ENCODE measurements at places on chromosomes 13 and 19.

DNA sequence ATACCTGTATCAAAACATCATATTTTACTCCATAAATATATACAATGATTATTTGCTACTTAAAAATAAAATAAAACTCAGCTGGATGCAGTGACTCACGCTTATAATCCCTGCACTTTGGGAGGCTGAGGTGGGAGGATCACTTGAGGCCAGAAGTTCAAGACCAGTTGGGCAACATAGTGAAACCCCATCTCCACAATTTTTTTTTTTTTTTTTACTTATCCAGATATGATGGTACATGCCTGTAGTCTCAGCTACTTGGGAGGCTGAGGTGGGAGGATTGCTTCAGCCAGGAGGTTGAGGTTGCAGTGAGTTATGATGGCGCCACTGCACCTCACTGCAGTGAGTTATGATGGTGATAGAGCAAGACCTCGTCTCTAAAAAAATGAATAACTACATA, 22.4 kb downstream of the POU2F2 start:
- no peak for DNase-seq

DNA sequence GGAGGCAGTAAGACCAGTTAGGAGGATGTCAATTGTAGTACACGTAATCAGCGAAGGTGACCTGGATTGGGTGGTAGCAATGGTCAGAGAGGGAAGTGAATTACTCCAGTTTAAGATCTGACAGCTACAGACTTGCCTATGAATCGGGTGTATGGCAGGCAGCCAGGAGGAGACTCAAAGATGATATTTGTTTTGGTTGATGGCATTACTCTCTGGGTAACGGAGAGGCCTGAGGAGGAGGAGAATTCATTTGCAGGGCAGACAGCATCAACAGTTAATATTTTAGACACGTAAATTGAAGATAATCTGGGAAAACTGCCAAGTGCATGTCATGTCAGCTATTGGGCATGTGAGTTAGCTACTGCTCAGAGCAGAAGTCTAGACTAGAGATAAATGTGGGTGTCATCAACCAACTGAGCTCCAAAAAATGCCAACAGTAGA, 109.2 kb downstream of the SGCG start:
- no peak for DNase-seq

DNA sequence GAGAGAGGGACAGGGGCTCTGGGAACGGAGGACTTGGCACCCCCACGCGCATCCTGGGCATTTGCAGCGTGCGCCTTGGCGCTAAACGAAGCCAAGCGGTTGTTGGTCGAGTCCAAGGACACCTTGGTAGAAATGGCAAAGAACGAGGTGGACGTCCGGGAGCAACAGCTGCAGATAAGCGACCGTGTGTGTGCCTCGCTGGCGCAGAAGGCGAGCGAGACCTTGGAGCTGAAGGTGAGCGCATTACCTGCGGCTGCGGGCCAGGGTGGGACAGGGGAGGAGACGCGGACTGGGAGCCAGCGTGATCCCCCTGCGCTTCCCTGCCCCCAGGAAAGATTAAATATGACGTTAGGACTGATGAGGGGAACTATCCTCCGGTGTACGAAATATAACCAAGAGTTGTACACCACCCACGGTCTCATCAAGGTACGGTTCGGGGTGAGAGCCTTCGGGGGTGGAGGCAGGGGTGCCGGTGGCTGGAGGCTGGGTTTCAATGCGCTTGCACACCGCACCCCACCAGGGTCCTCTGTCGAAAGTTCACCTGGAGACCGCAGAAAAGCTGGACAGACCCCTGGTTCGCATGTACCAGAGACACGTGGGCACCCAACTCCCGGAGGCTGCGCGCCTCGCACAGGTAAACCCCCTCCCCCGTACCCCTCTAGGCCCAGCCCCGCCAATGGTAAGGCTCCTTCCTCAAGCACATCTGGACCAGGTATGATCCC, 27.8 kb upstream of the CASP14 start:
- DNase-seq, result no peak

DNA sequence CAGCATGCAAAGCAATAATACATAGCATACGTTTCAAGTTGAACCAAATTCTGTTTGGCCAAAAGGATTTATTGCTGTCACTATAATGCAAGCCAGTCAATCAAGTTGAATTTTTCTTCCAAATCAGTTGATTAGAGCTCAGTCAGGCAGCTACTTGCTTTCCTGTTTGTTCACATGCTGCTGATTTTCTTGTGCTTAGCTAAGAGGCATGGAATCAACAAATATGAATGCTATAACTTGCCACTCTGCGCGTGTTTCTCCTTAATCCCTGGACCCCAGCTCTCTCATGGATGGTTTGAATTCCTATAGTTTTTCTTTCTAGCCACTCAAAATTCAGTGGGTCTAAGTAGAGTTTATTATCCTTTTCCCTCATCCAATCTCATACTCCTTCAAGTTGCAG, 311.3 kb downstream of the KLF5 start:
- no peak for DNase-seq

DNA sequence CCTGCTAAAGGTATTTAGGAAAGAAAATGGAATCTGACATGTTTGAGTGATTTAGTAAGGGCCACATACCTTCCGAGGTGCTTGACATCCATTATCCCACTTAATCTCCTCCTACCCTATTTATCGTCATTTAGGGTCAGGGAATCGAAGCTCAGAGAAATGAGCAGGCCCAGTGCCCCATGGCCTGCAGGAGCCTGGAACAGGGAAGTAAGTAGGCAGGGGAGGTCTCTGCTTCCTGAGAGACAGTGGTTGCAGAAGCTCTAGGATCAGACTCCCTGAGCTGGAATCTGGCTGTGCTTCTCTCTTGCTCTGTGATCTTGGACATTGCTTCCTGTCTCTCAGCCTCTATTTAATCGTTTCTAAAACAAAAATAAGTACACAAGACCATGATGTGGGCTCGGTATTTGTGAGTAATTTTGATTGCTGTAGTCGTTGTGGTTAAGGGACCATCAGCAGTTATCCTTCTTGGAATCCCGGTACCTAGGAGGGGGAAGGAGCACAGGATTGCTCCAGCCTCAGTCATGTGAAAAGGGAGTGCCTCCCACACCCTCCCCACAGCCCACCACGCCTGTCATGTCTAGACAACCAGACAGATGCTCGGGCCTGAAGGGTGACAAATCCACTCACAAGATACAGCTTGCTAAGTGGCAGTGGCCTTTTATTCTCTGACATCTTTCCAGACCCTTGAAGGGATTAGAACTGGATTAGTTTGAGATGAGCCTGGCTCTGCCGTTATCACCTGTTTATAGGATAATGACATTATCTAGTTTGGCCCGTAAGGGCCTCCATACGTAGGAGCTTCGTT, 169.2 kb upstream of the TSHZ3 start:
- no peak for DNase-seq

GRCh38 chr19:37963190-37963936, 56.4 kb downstream of the SIPA1L3 start:
- DNase-seq, result no peak

GRCh38 chr13:113513761-113514160, 23.2 kb upstream of the DCUN1D2 start:
- no peak for DNase-seq

- no peak for DNase-seq
Measured at GRCh38 chr13:41203810-41204209, 9.4 kb upstream of the KBTBD7 start.

DNA sequence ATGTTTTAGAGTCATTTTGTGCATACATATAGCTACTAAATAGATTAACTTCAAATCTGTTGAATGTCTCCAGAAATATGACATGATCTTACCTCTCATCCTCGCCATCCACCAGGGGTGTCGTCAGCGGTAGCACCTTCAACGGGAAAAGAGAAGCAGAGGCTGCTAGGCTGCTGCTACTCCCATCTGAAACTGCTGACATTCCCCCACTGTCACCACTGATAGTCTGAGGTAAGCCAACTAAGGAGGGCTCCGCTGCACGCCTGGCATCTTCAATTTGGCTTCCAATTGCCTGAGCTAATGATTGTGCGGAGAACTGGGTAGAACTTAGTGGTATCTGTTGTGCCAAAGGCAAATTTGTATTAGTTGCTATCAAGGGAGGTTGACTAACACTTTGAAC, 3.1 kb downstream of the TSC22D1 start:
- DNase-seq, result no peak

- DNase-seq, result no peak
Measured at GRCh38 chr19:33403221-33403972, 29.9 kb downstream of the CEBPG start.

- no peak for DNase-seq
Measured at GRCh38 chr19:30807278-30807677, 435.1 kb downstream of the ZNF536 start.

- no peak for DNase-seq
Measured at GRCh38 chr13:41271456-41272285, 8.3 kb upstream of the MTRF1 start.

- DNase-seq, result no peak
Measured at GRCh38 chr13:47588676-47589075, 412.4 kb downstream of the SUCLA2 start.

DNA sequence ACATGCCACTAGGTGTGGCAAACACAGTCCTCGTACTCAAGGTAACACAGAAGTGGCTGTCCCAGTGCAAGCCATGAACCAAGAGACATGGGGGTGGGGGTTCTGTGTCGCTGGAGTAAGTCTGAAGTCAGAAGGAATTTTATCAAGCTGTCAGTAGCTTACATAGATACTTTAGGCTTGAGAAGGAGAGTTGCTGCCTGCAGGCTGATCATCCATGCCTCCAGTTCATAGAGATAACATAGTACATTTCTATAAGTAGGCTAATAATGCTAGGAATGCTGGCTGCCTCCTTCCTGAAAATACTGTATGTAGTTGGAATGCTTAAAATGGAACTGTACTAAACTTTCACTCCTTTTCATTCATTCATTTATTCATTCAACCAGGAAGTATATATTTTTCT, 70.1 kb downstream of the CAB39L start:
- no peak for DNase-seq

DNA sequence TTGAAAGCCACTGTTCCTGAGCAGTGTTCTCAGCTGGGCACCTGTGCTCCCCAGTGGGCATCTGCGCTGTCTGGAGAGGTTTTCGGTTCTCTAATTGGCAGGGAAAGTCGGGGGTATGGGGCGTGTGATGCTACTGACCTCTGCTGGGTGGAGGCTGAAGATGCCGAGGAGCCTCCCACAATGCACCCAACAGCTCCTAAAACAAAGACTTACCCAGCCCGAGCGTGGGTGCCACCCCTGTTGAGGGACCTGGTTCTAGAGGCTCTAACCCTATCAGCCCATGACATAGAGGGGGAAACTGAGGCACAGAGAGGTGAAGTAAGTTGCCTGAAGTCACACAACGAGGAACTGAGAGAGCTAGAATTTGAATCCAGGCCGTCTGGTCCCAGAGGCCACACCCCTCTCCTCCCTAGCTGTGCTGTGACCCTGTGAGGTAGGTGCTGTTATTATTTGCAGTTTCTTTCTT, 2.3 kb downstream of the SPACA4 start:
- peak; percentile 31 for DNase-seq

- no peak for DNase-seq
Measured at GRCh38 chr19:43797118-43797517, 5.1 kb downstream of the LYPD5 start.

GRCh38 chr13:30049692-30050091, 199.3 kb upstream of the UBL3 start:
- no peak for DNase-seq

DNA sequence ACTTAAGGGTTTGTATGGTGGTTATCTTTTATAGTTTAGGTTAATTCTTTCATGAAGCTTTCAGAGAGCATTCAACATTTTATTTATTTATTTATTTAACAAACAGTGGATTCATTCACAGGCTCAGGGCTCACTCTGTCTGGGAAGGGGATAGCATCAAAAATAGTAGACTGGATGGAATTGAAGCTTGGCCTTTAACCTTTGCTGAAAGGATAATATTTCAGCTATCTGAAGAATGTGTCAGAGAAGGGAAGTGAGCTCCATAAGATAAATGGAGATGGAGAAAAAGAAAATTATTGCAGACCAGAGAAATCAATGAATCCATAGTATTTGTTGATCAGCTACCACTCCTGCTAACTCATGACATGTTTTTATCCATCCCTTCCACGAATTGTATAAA, 305.6 kb downstream of the COG6 start:
- DNase-seq, result no peak

DNA sequence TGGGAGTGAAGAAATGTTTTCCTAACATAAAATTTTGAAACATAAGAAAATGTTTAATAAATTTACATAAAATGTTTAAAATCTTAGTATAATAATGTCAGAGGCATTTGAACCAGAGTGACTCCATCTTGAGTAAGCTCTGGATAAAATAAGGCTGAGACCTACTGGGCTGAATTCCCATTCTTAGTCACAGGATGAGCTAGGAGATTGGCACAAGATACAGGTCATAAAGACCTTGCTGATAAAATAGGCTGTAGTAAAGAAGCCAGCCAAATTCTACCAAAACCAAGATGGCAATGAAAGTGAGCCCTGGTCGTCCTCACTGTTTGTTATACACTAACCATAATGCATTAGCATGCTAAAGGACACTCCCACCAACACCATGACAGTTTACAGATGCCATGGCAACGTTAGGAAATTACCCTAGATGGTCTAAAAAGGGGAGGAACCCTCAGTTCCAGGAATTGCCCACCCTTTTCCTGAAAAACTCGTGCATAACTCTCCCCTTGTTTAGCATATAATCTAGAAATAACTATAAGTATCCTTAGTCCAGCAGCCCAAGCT, 1184.0 kb downstream of the UQCRFS1 start:
- DNase-seq, result no peak
